Kidney (tissue), 22 donors: ENCODE measurements at places on chromosomes 6 and 20.

GRCh38 chr6:18478610-18479009, 91.5 kb downstream of the RNF144B start:
- DNase-seq, result no peak
- H3K27me3 ChIP-seq, result no peaks in the 10 kb centered on the region

DNA sequence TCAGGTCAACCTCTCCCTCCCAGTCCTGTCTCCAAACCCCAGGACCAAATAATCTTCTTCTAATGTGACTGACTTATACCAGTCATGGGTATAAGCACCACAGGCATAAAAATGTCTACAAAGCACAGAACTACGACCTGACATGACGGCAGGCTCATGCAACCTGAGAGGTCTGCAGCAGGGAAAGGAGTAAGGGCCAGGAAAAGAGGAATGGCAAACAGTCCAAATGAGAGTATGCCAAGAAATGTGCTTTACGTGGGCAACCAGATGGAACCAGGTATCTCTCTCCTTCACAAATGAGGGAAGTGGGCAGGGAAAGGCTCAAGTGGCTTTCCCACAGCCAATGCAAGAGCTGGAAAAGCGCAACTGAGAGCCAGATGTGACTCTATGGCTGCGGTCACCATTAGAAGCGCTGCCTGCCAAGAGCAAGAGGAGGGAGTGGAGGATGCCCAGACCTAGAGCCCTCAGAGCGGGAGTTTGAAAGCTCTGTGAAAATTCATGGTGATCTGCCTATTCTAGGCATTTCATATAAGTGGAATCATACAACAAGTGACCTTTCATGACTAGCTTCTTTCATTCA, 6.0 kb downstream of the APMAP start:
- H3K4me1 ChIP-seq, result no peaks in the 10 kb centered on the region
- no peaks in the 10 kb centered on the region for H3K27me3 ChIP-seq
- H3K4me3 ChIP-seq, result no peak overlapping the region
- H3K27ac ChIP-seq, result no peak overlapping the region

DNA sequence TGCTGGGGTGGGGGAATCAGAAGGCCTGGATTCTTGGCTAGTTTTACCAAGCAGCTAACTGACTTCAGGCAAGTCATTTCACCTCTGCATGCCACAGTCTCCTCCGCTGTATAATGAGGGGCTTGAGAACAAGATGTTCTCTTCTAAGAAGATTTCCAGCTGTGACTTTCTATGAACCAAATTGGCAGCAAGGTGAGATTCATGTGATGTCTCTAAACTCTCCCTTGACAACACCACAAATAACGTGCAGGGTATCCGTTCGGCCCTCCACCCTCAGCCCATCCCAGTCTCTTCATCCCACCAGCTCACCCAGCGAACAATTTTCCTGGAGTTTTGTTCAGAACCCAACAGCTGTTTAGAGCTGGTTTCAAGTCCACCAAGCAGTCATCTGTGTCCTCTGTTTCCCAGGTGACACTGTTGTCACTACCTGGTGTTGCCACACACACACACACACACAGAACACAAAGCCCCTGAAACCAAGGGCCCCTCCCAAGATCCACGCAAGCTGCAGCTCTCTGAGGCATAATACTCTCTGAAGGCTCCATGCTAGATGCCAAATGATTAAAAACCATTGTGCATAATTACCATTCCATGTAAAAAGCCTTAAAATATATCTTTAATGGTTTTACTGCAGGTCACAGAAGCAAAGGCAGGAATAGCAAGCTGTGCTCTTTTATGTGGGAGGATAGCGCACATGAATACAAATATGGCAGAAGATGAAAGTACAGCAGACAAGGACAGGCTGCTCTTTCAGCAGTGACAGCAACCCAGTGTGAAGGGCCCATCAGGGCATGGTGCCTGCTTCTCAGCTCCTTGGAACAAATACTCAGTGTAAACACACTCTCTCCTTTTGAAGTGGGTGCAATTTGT, 48.2 kb downstream of the ARHGAP18 start:
- H3K4me3 ChIP-seq, result no peak overlapping the region
- H3K36me3 ChIP-seq, result no peaks in the 10 kb centered on the region
- H3K27me3 ChIP-seq, result no peaks in the 10 kb centered on the region
- peak; percentile 46 for DNase-seq

- DNase-seq, result no peak
- no peak overlapping the region for H3K27ac ChIP-seq
- H3K27me3 ChIP-seq, result no peaks in the 10 kb centered on the region
- H3K4me1 ChIP-seq, result peaks cover 17% of the 10 kb centered on the region
- H3K4me3 ChIP-seq, result no peak overlapping the region
These were observed 33.8 kb downstream of the KIF16B start for GRCh38 chr20:16539280-16540021.

DNA sequence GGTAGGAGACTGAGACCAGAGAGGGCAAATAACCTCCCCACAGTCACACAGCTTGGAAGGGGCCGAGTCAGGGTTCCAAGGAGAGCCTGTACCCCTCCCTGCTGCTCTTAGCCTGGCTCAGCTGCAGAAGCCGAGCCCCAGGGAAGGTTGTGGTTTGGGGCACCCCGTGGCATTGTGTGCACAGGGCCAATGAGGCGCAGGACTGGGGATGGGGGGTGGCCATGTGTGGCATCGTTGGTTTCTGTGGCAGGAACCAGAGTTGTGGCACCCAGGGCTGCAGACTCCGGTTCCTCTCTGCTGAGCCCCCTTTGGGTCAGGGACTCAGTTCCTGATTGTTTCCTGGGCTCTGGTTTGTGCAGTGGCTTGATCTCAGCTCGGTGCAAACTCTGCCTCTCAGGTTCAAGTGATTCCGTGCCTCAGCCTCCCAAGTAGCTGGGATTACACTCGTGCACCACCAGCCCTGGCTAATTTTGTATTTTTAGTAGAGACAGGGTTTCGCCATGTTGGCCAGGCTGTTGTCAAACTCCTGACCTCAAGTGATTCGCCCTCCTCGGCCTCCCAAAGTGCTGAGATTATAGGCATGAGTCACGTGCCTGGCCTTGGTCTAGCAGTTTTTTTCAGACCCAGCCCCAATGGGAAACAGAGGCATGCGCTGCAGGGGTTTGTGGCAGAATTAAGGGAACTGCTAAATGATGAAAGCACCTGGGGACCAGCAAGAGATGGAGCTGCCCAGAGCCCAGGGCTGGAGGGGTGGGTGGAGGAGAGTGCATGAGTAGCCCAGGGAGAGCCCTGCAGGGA, 221.0 kb upstream of the SULF2 start:
- no peaks in the 10 kb centered on the region for H3K4me1 ChIP-seq
- no peak overlapping the region for H3K4me3 ChIP-seq
- H3K27ac ChIP-seq, result no peak overlapping the region
- no peaks in the 10 kb centered on the region for H3K27me3 ChIP-seq

- no peaks in the 10 kb centered on the region for H3K36me3 ChIP-seq
- no peak overlapping the region for H3K4me3 ChIP-seq
- H3K4me1 ChIP-seq, result no peaks in the 10 kb centered on the region
- H3K27ac ChIP-seq, result no peak overlapping the region
- DNase-seq, result no peak
These were observed 87.8 kb downstream of the GMDS start for GRCh38 chr6:2157441-2158127.

DNA sequence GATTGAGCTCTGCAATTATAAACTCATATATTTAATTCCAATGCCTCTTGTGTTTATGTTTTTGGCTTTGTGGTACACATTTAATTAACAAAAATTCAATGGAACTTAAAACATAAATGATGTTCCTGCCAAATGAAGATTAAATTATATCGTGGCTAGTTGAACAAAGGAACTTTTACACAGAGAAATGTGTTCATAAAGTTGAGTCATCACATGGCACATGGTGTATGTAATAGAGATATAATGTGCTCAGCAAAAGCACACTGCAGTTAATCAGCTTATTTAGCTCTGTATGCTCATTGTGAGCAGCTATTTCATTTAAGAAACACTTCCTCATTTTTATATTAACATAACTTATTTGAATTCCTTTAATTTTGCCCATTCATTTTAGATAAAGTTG, 1295.6 kb upstream of the CITED2 start:
- no peak overlapping the region for H3K4me3 ChIP-seq
- no peaks in the 10 kb centered on the region for H3K36me3 ChIP-seq
- H3K4me1 ChIP-seq, result no peaks in the 10 kb centered on the region
- H3K27ac ChIP-seq, result no peak overlapping the region
- no peak for DNase-seq
- no peaks in the 10 kb centered on the region for H3K27me3 ChIP-seq

GRCh38 chr20:4154958-4155411, 139.6 kb upstream of the RNF24 start:
- H3K4me3 ChIP-seq, result no peak overlapping the region
- H3K4me1 ChIP-seq, result no peaks in the 10 kb centered on the region
- H3K36me3 ChIP-seq, result no peaks in the 10 kb centered on the region
- DNase-seq, result no peak

DNA sequence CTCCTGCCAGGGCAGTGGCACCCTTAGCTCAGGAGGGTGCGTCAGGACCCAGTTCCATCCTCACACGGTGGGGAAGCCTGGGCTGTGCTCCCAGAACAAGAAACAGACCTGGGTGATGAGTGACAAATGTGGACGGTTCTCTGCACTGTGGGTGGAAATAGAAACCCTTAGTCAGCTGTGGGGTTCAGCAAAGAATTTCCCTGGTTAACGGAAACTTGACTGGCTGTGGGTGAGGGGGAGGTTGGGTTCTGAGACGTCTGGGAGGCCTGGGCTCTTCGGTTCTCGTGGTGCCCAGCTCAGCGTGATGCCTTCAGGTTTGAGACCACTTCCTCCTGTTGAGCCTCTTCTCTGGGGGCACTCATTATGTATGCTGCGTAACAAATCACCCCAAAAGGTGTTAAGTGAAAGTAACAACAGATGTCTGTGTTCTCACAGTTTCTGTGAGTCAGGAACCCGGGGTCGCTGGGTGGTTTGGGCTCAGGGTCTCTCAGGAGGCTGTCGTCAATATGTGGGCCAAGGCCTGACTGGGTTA, 53.1 kb upstream of the FAM83D start:
- no peaks in the 10 kb centered on the region for H3K27me3 ChIP-seq
- no peak overlapping the region for H3K4me3 ChIP-seq
- H3K4me1 ChIP-seq, result peaks cover 33% of the 10 kb centered on the region
- no peaks in the 10 kb centered on the region for H3K36me3 ChIP-seq

DNA sequence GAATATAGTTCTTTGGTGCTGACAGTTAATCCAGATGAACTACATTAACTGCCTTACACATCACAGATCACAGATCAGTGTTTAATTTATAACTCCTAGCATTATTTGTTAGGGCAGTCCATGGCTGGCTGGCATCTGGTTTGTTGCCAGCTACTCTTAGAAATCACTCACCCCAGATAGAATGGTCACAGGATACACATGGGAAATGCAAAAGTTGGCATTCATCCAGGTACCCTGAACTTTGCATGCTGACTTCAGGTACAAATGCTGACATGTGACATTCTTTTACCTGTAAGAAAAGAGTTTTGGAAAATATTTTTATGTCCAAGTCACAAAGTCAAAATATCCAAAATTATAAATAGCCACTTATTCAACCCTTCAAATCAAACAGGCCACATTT, 20.2 kb downstream of the FBXL4 start:
- DNase-seq, result peak; percentile 78
- no peak overlapping the region for H3K27ac ChIP-seq
- no peak overlapping the region for H3K4me3 ChIP-seq
- peaks cover 20% of the 10 kb centered on the region for H3K4me1 ChIP-seq
- H3K27me3 ChIP-seq, result no peaks in the 10 kb centered on the region

DNA sequence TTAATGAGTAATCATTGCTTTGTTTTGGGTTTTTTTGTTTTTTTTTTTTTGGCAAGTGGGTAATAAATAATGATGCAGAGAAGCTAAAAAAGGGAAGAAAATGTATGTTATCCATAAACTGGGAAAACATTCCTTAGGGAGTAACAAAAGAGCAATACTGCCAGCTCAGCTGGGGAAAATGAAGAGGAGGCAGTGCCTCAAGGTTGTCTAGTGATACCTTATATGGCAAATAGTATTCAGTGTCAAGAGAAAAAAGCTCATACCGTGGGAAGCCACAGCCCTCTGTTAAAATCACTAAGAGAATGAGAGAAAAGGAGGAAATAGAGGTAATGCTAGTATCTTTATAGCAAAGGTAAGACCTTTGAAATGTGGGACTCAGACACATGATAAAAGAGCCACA, 47.1 kb upstream of the SMLR1 start:
- no peaks in the 10 kb centered on the region for H3K36me3 ChIP-seq
- no peaks in the 10 kb centered on the region for H3K4me1 ChIP-seq
- H3K27me3 ChIP-seq, result no peaks in the 10 kb centered on the region
- DNase-seq, result no peak
